ENCODE measurements at places on chromosomes 16 and 17.

DNA sequence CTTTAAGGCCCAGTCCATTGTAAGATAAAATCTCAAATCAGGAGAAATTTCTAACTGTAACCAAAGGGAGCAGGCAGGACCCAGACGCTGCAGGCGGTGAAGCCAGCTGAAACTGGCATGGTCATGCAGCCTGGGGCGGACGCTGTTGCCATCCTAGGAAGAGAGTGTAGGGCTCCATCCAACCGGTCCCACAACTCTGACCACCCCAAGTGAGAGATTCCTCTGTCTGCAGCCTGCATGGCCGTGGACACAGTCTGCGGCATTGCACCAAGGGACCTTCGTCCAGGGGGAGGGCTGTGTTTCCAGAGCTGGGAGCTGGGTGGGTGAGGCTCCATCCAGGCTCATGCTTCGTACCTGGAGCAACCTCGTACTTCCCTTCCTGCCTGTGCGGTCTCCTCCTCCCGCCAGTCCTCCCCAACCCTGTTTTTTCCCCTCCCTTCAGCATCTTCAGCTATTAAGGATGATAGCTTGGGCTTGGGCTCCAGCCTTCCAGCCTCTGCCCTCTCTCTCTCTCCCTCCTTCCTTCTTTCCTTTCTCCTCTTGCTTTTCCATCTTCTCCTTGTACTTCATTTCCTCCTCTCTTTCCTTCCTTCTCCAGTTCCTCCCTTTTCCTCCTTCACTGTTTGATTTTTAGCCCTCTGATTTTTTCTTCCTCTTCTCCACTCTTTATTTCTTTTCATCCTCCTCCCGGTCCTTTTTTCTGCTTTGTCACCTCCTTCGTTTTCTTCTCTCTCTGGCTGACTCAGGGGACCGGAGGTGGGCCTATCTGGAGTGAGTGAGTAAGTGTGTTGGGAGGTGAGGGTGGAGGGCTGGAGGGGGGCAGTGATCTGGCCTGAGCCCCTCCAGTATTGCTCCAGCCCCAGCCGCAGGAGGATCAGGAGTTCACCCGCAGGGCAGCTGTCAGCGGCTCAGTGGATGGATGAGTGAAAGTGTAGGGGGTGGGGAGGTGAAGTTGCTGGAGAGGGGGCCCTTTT is 17.0 kb upstream of the LHX1 start:
- no peak for DNase-seq

DNA sequence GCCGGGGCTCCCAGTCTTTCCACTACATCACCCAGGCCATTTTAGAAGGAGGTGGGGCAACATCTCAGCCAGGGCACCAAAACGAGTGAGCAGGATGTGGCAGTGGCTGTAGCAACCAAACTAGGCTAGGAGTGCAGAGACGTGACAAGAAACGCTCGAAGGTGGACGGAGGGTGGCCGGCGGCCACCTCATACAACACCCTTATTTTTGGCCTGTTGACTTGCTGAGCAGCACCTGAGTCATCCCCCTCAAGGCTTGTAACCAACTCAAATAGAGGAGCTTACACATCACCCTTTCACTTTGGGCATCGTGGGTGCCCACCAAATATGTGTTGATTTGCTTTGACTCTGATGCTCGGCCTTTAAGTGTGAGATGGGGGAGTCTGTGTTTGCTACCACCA is 23.7 kb upstream of the SOX9 start:
- no peak for DNase-seq

DNA sequence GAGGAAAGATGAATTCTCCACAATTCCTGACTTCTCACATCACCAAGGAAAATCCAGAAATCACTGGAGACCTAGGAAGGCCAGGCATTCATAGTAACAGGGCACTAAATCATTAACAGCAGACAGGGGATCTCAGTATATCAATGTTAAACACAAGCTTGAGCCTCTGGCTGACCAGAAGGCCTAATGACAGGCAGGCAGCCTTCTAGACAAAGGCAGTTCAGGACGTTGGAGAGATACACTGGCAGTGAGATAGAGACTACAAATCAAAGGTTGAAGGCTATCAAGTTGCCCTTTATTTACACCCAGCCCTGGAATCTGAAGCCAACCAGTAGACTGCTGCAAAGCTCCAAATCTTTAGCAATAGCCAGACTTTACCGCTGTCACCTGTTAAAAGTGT is 422.8 kb upstream of the CCL2 start:
- DNase-seq, result no peak

DNA sequence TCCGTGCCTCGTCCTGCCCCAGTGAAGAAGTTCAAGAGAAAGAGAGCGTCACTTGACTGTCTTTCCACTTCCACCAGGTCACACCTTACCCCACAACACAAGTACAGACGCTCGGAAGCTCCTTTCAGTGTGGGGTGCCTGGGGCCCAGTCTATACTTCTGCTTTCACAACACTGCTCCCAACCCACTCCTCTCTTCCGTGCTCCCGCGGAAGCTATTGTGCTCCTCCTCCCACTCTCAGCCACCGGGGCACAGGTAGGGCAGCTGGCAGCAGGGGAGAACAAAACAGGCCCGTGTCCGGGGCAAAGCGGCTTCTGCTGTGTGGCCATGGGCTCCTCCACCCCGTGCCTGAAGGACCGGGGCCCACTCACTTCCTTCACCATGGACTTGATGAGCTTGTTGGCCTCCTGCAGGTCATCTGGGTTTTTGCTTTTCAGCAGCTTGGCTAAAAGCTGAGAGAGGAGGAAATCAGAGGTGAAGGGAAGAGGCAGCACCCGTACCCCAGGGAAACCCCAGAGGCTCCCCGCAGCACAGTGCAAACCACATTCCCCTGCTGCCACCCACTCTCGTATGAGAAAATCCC is 18.9 kb downstream of the GGA3 start:
- no peak for DNase-seq
